Kasumi-1 (cell line): ENCODE measurements at places on chromosomes 16 and 17.
A peak's percentile ranks its signal among the peaks of the same experiment; 100 is the strongest.

DNA sequence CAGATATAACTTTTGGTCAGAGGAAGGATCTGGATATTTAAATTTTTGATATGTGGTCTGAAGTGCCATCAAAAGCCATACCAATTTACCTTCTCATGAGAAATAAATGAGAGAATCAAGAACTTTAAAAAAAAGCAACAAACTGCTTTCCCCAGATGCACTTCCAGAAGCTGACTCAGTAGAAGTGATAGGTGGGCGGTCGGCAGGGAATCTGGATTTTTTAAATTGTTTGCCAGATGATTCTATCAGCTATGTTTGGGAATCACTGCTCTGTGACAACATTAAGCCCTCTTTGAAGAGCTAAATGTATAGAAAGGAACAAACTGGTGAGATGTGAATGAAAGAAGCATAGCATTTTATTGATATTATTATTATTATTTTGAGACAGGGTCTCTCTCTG, 19.2 kb downstream of the CDH3 start:
- no peak for DNase-seq

DNA sequence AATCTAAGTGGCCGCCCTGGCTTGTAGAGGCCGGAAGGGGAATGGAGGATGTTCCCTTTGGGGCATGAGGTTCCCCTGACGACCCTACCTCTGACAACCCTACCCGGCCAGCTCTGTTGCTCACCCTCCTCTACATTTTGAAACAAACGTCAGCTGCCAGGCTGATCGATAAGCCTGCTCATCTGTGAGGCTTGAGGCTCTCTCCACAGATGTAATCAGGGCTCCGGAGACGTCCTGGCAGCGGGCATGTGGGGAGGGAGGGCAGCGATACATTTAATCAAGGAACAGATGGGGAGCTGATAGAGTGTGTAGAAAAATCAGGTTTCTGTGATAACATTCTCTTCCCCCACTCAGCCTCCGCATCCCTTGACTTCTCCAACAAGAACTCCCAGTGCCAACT, 212.3 kb upstream of the SDK2 start:
- no peak for DNase-seq

DNA sequence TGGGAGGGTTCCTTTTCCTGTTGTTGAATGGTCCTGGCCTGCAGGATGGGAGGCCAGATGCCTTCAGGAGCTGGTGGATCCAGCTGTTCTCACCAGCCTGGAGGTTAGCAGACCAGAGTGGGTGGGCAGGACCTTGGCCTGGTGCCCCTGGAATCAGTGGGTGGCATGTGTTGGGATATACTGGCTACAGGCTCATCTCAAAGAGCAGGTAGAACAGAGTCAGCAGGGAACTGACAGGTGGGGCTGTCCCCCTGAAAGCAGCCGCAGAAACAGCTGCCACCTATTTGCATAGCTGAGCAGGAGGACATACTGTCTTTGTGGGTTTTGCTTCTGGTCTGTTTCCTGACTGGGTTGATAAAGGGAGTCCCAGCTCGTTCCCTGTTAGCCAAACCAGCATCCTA, 144.1 kb downstream of the RAB11FIP4 start:
- peak; percentile 36 for DNase-seq

DNA sequence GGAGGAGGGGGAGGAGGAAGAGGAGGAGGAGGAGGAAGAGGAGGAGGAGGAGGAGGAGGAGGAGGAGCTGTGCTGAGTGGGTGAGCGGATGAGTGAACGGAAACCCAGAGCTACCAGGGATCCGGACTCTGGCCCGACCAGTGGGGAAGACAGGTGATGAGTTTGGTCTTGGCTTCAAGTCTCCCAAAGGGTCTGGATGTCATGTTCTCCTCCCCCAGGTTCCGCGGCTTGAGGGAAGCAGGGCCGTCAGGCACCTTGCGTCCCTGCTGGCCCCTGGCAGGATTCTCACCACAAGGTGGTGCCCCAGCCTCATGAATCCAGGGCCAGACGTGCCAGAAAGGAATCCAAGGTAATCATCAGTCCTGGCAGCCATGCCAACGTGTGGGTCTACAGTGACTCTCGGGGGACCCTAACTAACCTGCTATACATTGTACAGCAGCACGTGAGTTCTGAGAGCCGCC, 13.5 kb upstream of the ABAT start:
- peak; percentile 28 for DNase-seq

DNA sequence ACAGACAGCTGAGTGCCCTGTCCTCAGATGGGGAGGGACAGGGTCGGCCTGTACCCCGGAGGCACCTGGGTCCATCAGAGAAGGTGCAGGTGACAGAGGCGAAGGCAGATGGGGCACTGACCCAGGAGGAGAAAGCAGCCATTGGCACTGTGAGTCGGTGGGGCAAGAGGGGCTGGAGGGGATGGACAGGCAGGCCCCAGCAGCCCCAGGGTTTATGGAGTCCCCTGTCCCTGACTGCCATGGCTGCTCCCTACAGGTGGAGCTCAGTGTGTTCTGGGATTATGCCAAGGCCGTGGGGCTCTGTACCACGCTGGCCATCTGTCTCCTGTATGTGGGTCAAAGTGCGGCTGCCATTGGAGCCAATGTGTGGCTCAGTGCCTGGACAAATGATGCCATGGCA, 32.1 kb downstream of the ANKRD40 start:
- DNase-seq: no peak
